ENCODE measurements at places on chromosomes 7 and 10. TPM values are rescaled to one million over a fixed set of nuclear protein-coding genes. Genes with fewer than 3 reads are reported as not detected.

GRCh38 chr10:46052057-46052790 is 6.2 kb upstream of the MSMB start:
- no peak for DNase-seq

GRCh38 chr7:44965441-44965903 is 13.3 kb downstream of the MYO1G start:
- DNase-seq: no peak

DNA sequence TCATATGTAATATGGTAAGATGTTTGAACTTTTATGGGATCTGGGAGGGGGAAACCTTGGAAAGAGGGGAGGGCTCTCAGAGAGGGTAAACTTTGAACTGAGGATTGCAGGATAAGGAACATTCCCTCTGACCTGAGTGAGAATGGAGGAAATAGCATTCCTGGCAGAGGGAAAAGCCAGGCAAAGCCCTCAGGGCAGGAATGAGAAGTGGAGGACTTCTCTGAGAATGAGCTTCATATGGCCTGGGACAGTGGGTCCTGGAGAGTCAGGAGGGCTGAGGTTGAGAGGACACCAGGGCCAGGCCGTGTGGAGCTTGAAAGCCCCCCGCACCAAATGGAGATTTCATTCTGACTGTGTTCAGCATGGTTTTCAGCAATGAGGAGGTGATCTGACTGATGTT is 34.2 kb downstream of the NPVF start:
- DNase-seq: no peak

- DNase-seq: no peak
Observed at GRCh38 chr10:73296946-73297345, 44.5 kb upstream of the MRPS16 start.

GRCh38 chr10:87849001-87849400 is 14.3 kb downstream of the KLLN start:
- no peak for DNase-seq

DNA sequence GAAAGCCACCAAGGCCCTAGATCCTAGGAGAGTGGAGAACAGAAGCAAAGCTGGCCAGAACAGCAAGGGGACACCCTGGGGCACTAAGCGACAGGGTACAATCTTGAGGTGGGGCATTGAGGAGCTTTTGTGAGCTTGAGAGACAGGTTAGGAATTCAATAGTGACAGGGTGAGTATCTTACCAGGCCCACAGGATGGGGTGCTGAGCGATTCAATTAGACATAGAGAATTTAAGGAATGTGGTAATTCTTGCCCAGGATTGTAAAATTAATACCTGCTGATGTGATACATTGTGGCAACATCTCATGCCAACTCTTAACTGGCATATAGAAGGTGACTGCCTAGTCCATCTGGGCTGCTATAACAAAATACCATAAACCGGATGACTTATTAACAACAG is 14.0 kb downstream of the RBP3 start:
- DNase-seq: no peak

CFAP69 gene
- 19.1 TPM for polyA plus RNA-seq

GRCh38 chr10:113665806-113666354 is 2.0 kb upstream of the NRAP start:
- no peak for DNase-seq

- DNase-seq: no peak
Observed at GRCh38 chr10:131563411-131563810, 251.9 kb upstream of the TCERG1L start.

GRCh38 chr7:133556553-133556952 is 303.7 kb downstream of the EXOC4 start:
- no peak for DNase-seq

GRCh38 chr10:114337510-114338462 is 66.5 kb downstream of the AFAP1L2 start:
- DNase-seq: no peak

CLRN3 gene
- polyA plus RNA-seq: 24.1 TPM

DNA sequence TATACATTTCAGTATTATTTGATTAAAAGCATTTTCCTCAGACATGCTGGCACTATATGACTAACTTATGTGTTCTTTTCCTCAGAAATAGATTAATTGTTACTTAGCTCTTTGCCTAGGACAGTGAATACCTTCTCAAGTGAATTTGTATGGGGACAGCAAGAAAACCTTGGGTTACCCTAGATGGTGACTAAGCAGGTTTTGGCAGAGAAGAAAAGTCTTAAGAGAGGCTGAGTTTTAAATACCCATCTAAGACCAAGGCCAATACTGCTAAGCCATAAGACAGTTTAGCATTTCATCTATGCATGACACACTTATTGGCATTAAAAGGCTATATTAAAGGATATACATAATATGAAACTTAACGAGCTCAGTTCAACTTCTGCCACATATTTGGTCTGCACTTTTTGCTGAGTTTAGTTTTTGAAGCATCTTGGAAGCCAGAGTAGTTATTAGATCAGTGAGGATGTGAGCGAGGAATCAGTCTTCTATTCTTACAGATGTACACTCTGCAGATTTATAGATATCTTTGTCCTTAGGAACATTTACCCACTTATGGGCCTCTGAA is 54.6 kb upstream of the FAM3C start:
- DNase-seq: no peak

DNA sequence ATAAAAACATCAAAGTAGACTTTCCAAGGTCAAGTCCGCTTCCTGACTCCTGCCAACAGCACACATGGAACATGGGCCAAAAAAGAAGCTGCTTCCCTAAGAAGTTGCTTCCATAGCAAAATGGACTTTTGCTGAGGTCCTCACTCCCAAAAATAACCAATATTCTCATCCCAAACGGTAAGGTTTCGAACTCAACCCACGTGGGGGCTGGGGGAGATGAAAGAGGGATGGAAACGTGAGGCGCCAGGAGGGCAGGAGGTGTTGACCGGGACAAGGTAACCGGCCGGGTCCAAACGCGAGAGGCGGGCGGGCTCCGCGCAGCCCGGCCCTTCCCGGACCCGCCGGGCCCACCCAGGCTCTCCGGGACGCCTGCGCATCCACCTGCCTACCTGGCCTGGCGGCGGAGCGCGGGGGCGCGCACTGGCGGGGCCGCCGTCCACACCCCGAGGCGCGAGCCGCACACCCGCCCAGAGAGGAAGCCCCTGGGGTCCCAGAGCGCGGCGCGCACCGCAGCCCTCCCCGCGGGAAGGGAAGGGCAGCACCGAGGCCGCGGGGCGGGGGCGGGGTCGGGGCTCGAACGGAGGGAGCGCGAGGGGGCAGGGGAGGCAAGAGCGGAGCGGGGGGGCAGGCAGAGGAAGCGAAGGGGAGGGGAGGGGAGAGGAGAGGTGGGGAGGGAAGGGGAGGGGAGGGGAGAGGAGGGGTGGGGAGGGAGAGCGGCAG is 742 bp downstream of the LMBR1 start:
- peak; percentile 33 for DNase-seq

DNA sequence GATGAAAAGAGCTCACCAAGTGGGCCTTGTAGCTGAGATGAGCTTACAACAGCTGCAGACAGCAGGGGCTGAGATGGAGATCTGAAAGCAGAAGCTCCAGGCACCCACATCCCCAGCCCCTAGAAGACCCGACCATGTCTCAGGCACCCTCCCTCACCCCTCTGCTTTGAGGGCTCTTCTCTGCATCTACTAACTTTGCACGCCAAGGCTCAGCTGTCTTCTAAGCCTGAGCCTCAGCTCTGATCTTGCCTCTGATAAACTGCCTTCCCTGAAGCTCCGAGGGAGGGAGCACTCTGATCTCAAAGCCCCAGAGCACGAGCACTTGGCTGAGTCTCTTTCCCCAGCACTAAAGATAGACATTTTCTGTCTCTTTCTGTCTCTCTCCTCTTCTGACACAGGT is 42.0 kb downstream of the ANXA8 start:
- no peak for DNase-seq

- no peak for DNase-seq
Observed at GRCh38 chr10:32445036-32445435, 904 bp upstream of the CCDC7 start.

DNA sequence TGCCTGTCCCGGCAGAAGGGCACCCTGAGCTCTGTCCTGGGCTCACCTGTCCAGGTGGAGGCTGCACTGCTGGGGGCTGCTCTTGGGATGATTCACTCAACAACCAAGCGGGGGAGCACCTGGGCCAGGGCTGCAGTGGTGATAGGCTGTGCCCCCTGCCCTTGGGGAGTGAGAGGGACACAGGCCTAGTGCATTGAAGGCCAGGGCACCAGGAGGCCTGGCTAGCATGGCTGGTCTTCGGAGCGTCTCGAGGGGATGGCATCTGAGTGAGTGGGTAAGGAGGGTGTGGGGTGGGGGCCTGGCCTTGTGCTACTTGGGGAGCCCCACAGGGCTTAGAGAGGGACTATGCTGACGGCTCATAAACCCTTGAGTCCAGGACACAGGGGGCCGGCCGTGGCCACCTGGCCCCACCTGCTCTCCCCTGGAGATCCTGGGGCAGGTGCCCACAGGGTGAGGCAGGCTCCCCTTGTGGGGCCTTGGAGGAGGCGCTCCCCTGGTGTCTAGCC is 3.1 kb downstream of the PWWP2B start:
- DNase-seq: no peak

TAS2R4 gene
- 1.6 TPM for polyA plus RNA-seq

NXPH1 gene
- polyA plus RNA-seq: 0.06 TPM

GRCh38 chr10:49564461-49565009 is 25.6 kb upstream of the ERCC6 start:
- DNase-seq: no peak

- no peak for DNase-seq
Observed at GRCh38 chr7:139396323-139396951, 36.7 kb downstream of the LUC7L2 start.

HDAC9 gene
- 9.6 TPM for polyA plus RNA-seq

- no peak for DNase-seq
Observed at GRCh38 chr7:94368371-94368791, 26.3 kb upstream of the COL1A2 start.

- DNase-seq: no peak
Observed at GRCh38 chr10:101629837-101630632, 41.9 kb downstream of the DPCD start.

OLAH gene
- 0.43 TPM for polyA plus RNA-seq

DNA sequence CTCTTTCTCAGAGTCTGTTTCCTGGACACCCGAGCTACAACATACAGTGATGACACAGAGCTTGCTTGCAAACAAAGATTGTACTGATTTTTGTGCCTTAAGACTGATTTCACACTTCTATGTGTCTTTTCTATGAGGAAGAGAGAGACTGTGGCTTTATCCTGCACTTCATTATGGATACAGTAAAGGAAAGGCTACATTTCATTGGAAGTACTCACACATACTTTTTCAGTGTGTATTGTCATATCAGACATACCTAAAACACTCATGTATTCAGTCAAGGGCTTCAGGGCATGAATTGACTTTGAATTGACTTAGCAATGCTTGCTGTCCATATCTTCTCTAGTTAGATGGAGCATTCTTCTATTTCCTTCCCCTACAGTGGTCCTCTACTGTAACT is 135.5 kb upstream of the IMMP2L start:
- no peak for DNase-seq

DNA sequence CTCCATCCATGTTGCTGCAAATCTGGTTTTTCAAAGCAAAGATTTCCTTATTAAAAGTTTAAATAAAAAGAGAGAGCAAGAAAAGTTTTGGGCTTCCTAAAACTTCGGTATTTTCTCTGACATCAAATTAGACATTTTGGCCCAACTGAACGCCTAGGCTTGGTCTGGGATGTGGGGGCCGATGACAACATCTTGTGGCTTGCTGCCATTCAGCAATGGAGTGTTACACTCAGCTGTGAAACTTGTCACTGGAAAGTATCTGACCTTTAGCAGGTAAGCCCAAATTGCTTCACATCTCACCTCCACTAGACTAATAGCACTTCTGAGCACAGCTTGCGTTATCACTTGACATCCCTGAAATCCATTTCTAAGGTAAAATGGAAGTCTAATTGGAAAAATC is 320.6 kb downstream of the GATA3 start:
- DNase-seq: no peak

- DNase-seq: no peak
Observed at GRCh38 chr10:106435081-106435480, 729.4 kb downstream of the SORCS1 start.

PRLHR gene
- not detected for polyA plus RNA-seq

RAB19 gene
- polyA plus RNA-seq: 3.3 TPM

DNA sequence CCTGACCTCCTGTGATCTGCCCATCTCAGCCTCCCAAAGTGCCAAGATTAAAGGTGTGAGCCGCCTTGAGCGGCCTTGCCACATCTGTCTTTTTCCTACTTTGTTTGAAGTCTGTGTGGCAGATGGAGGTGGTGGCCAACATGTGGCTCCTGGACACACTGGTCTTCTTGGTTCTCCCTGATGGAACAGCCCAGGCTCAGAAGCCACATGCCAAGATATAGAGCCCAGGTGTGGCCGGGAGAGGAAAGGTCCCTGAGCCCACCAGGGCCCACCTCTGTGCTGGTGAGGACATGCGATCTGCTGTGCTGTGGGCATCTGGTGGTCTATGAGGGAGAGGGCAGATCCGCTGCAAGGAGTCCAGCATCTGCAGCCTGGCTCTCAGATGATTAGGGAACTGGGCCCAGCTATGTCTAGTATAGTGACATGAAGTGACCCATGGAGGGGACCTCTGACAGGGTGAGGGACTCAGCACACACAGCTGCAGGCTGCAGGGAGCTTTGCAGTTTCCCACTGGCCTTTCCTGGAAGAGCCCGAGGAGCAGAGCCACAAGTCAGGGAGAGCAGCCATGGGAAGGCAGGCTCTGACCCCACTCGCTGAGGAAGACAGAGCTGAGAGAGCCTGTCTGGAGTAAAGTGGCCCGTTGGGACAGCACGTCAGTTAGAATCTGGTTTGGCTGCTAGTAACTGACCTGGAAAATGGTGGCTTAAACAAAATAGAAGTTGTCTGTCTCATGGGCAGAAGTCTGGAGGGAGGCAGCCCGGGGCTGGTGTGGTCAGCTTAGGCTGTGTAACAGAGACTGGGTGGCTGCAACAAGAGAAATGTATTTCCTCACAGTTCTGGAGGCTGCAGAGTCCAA is 25.9 kb downstream of the ADCY1 start:
- DNase-seq: no peak

DNA sequence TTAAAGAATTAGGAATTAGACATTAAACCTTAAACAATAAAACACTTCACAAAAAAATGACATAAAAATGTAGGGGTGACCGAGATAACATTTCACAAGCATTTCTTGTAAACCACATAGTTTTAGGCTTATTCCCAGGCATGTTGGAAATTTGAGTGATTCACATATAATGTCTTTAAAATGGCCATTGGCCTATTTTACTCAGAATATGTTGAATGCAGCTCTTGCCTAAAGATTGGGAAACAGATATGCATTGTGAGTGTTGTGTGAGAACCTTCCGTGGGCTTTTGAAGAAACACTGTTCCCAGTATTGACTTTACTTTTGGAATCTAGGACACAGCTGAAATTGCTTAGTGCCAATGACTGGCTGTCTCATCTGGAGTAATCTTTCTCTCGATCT is 79.6 kb downstream of the ARL5B start:
- DNase-seq: no peak

IL2RA gene
- not detected for polyA plus RNA-seq

EMX2 gene
- polyA plus RNA-seq: 180 TPM

ZNF425 gene
- polyA plus RNA-seq: 7.2 TPM

DNA sequence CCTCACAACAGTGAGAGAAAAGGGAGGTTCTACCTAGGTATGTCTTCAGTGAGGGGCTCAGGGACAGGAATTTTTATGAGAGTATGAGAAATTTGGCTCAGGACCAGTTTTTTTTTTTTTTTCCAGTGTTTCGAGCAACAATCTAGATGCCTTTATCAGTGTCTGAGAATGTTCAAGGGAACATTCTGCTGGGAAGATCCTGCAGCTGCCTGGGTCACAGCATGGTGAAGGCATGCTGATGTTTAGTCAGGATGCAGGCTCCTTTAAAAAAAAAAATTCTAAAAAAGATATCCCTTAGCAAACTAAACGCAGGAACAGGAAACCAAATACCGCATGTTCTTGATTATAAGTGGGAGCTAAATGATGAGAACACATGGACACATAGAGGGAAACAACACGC is 31.0 kb downstream of the SBDS start:
- no peak for DNase-seq
